ENCODE measurements at places on chromosomes 11 and 22.

DNA sequence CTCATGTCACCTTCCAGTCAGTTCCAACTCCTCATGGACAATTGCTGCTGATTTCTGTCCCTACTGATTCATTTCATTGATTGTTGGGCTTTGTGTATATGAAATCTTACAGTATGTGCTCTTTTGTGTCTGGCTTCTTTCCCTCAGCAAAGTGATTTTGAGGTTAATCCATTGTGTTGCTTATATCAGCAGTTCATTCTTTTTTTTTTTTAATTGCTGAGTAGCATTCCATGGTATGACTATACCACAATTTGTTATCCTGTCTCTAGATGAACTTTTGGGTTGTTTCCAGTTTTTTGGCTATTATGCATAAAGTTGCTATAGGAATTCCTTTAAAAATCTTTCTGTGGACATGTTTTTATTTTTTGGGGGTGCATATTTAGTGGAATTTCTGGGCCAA, 59.9 kb downstream of the NXPE1 start:
- DNase-seq, result no peak

DNA sequence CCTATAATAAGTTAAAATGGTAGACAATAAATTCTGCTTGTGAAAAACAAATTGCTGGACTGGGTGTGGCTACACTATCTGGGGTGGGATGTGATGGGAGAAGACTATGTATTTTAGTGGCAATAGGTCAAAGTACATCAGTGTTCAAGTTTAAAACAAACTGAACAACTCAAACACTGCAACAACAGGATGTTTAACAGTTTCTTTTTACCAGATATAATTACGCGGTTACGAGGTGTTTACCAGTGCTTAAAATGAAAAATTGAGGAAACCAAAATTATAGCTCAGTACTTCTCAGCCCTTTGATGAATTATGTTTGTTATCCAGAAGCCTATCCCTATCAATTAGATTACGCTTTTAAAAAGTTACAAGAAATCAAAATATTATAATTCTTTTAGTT, 3.2 kb downstream of the PRDM10 start:
- no peak for DNase-seq

DNA sequence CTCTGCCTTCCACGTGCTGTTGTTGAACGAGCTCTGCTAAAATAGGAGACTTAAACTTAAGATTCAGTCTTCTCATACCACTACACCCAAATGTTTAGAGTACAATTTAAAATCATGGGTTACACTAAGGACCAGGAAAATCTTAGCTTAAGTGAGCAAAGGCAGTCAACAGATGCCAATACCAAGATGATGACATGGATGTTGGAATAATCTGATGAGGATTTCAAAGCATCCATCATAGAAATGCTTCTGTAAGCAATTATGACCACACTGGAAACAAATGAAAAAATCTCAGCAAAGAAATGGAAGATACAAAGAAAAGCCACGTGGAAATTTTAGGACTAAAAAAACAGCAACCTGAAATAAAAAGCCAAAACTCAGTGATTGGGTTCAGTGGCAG, 109.8 kb downstream of the ATXN10 start:
- DNase-seq, result no peak

- no peak for DNase-seq
Observed at GRCh38 chr11:109308551-109308950, 113.4 kb upstream of the C11orf87 start.

DNA sequence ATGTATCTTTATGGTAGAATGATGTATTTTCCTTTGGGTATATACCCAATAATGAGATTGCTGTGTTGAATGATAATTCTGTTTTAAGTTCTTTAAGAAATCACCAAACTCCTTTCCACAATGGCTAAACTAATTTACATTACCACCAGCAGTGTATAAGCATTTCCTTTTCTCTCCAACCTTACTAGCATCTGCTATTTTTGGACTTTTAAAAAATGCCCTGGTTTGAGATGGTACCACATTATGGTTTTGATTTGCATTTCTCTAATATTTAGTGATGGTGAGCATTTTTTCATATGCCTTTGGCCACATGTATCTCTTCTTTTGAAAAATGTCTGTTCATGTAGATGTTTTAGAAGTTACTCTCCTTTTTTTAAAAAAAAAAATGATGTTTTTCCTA, 142.0 kb downstream of the METTL15 start:
- no peak for DNase-seq
